Activated CD4-positive, alpha-beta memory T cell treated with anti-CD3 and anti-CD28 coated beads, Interleukin-2, amount 10 ng/mL, durations not matched to agents 7 days and 5 days (primary cell): ENCODE measurements at places on chromosomes 6 and 20. TPM values are rescaled to one million over a fixed set of nuclear protein-coding genes. Genes with fewer than 3 reads are reported as not detected.

GRCh38 chr20:14913896-14914620, 576.6 kb upstream of the FLRT3 start:
- H3K36me3 ChIP-seq = no peaks in the 10 kb centered on the region
- H3K27ac ChIP-seq = no peak overlapping the region
- H3K4me3 ChIP-seq = no peak overlapping the region
- DNase-seq = no peak

DNA sequence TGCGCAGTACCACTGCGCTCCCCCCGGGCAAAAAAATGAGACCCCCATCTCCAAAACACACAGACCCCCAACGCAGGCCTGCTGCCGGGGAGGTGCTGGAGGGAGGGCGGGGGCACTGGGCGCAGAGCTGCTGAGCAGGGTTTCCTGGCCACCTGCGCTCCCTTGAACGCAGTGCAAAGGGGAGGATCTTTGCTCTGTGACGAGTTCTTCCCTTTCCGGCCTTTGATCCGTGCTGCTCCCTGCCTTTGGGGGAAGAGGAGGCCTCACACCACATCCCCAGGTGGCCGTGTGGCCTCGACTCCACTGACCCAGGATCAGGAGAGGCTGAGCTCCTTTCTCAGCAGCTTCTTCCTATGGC, 8.9 kb upstream of the COL20A1 start:
- H3K27me3 ChIP-seq = no peaks in the 10 kb centered on the region
- peaks cover 6% of the 10 kb centered on the region for H3K4me1 ChIP-seq
- H3K27ac ChIP-seq = peak overlapping the region; percentile 70
- peak; percentile 38 for DNase-seq

DNA sequence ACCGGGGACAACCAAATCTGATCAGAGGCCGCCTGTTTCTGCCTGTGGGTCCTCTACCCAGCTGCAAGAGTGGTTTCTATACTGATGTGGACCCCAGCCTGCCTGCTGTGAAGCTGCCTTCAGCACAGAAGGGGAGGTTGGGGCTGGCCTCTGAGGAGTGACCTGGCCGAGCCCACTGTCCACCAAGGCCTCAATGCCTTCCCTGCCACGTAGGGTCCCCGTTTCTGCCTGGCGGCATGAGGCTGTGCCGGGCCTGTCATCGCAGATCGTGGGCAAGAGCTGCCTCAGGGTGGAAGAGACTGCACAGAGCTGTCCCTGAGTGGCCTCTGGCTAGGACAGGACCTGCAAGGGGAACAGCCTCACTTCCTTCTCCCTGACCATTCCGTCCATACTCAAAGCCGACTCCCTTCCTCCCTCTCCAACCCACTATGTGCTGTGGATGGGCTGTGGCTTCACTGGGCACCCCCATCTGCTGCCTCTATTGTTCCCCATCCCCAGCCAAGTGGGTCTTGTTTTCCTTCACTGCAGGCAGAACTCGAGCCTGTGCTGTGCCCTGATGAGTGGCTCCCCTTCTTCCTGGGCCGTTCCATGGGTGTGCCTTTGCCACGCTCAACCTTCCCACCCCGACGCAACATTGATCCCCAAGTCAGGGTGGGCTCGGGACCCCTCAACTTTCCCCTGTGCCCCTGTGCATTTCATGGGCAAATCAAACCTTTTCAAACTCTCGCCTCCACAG, 60.3 kb downstream of the ERMARD start:
- H3K36me3 ChIP-seq = no peaks in the 10 kb centered on the region
- peaks cover 15% of the 10 kb centered on the region for H3K27me3 ChIP-seq
- no peak overlapping the region for H3K27ac ChIP-seq

DNA sequence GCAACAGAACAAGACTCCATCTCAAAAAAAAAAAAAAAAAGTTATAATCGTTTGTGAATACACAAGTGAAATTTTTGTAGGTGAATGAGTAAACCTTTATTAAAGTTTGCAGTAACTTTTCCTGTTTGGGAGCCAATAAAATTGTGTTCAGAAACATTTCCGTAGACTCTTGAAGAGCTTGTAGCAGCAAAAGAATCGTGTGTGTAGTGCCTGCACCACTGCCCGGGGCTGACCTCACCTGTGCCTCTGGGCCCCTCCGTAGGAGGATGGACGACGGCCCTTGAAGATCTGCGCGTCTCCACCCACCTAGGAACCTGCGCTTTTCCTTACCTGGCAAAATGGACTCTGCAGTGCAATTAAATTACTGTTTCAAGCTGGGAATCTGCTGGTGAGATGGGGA, 366.0 kb downstream of the THBS2 start:
- DNase-seq = no peak
- H3K27ac ChIP-seq = no peak overlapping the region
- H3K4me3 ChIP-seq = no peak overlapping the region
- H3K4me1 ChIP-seq = peaks cover 10% of the 10 kb centered on the region

Gene HLA-DQB1
- 74.6 TPM for total RNA-seq
